Activated T-cell treated with anti-CD3 and anti-CD28 coated beads, Interleukin-2, amount 50 U/mL, for 72 hours (primary cell): ENCODE measurements at places on chromosomes 1 and 21.
A peak's percentile ranks its signal among the peaks of the same experiment; 100 is the strongest.

- DNase-seq, result no peak
Observed at GRCh38 chr1:200260597-200261335, 149.1 kb downstream of the ZNF281 start.

GRCh38 chr1:153790966-153791647 lies 15.9 kb downstream of the SLC27A3 start:
- peak; percentile 44 for DNase-seq

DNA sequence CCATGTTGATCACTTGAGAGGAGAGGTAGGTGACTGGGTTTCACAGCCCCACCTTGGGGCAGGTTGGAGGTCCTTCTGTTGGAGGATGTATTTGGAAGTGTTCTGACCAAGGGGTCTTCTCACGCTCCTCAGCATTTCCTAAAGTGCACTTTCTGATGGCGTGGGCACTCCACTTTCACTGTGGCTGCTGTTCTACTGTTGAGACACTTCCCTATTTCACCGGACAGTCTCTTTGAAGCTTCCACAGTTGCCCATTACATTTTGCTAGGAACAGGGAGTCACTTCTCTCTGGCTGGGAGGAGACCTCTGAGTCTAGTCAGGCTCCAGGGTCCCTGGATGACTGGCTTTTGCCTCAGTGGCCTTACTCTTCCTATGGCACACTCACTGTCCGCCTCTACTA lies 180.0 kb upstream of the LMO4 start:
- no peak for DNase-seq

DNA sequence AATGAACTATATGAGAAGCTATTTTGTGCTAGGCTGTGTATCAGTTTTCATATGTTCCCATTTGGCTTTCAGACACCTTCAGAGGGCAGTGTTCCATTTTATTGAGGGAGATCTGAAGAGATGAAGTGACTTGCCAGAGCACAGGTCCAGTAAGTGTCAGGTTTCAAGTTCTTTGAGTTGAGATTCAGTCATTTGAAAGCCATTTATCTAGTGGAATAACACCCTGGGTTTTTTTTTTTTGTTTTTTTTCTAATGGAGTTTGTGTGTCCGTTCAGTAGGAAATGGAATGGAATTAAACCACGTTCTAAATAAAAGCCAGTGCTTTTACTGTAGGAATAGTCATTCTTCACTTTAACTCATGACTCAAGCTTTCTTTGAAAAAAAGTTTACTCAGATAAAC lies 652.9 kb upstream of the USP24 start:
- no peak for DNase-seq

DNA sequence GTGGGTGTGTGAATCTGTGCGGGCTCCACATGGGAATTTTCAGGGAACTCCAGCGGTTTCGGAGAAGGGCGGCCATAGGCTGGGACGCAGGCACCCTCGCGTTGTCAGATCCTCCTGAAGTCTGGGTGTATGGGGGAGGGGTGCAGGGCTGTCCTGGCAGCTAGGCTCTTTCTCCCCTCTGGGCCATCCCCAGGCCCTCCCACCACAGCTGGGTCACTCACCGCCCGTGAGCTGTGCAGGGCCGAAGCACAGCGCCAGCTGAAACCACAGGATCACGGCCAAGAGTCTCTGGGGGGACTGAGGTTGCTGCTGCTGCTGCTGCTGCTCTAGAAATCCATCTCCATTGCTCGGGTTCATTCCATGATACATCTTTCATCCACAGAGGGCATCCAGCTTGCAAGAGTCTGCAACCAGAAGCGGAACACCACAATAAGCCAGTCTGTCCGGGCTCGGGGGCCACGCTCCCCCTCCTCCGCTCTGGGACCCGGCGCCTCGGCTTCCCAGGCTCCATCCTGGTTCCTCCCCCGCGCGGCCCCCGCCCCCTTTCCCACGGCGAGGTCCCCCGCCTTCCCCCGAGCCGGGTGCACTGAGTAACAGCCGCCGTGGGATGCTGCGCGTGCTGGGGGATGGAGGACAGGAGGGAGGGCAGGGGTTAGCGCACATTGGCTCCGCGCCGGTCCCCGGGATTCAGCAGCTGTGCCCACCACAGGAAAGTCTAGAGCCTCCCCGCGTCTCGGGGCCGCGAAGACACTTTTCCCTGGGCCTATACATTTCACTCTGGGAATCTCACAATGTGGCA lies 720 bp downstream of the SUSD4 start:
- peak; percentile 19 for DNase-seq

GRCh38 chr1:91498498-91499245 lies 2.0 kb upstream of the CDC7 start:
- no peak for DNase-seq

DNA sequence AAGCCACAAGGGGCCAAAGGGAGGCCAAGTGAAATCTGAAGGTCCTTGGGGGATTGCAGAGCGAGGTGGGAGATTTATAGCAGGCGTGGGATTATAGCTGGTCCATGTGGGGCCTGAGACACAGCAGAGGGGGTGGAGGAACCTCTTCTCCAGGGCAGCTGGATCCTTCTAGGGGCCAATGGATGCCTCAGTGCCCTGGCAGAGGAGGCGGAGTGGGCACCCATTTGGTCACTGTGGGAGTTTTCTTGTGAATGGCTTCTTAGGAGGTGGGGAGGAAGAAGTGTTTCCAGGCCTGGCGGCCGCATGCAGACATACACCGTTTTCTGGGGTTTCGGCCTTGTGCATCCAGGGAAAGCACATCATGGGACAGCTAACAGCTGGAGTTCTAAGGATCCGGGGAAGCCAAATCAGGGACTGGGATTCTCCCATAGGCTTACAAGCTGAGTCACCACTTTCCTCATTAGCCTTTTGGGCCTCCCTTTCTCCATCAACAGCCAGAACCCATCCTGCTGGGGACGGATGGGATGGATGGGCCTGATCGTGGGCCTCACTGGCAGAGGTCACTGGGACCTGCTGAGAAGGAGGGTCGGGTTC lies 76.5 kb downstream of the RHOU start:
- DNase-seq, result no peak

GRCh38 chr1:65230731-65231481 lies 78.4 kb upstream of the DNAJC6 start:
- DNase-seq, result peak; percentile 15

- no peak for DNase-seq
Observed at GRCh38 chr1:155695072-155695471, 6.2 kb downstream of the DAP3 start.

- DNase-seq, result no peak
Observed at GRCh38 chr1:235018161-235018560, 110.5 kb downstream of the TOMM20 start.

- DNase-seq, result no peak
Observed at GRCh38 chr1:247352175-247352574, 20.5 kb upstream of the ZNF496 start.

GRCh38 chr1:56330391-56331026 lies 248.9 kb downstream of the PLPP3 start:
- no peak for DNase-seq

DNA sequence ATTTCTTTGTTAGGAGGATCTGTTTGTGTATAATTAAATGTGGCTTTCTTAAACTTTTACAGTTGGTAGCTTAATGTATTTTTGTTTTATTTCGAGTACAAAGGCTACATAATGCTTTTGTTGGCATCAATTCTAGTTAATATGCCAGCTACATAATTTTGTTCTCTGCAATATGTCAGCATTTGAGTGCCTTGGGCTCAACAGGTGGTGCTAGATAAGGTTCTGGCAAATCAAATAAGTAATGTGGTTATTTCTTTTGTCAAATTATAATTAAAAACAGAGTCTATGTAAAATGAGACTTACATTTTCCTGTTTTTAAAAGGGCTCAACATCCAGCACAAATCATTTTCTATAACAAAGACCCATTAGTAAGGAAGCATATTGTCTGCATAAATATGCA lies 410.6 kb upstream of the NR5A2 start:
- DNase-seq, result no peak

- DNase-seq, result no peak
Observed at GRCh38 chr1:209589863-209590262, 6.3 kb downstream of the CAMK1G start.

- no peak for DNase-seq
Observed at GRCh38 chr1:110565565-110565964, 40.6 kb downstream of the KCNA2 start.

- no peak for DNase-seq
Observed at GRCh38 chr1:37362594-37363385, 111.6 kb upstream of the ZC3H12A start.

GRCh38 chr1:165828669-165829329 lies 1.4 kb downstream of the UCK2 start:
- DNase-seq, result peak; percentile 13

- DNase-seq, result no peak
Observed at GRCh38 chr1:150142083-150142482, 7.6 kb upstream of the PLEKHO1 start.
